Thymus (tissue), 14 donors: ENCODE measurements at places on chromosomes 4 and X.

GRCh38 chrX:119895843-119896326, at the start of gene AKAP14:
AKAP14 (plus strand) TSS chrX:119895893; CDS start chrX:119903224, 7,331 bp downstream.
- DNase-seq = no peak

DNA sequence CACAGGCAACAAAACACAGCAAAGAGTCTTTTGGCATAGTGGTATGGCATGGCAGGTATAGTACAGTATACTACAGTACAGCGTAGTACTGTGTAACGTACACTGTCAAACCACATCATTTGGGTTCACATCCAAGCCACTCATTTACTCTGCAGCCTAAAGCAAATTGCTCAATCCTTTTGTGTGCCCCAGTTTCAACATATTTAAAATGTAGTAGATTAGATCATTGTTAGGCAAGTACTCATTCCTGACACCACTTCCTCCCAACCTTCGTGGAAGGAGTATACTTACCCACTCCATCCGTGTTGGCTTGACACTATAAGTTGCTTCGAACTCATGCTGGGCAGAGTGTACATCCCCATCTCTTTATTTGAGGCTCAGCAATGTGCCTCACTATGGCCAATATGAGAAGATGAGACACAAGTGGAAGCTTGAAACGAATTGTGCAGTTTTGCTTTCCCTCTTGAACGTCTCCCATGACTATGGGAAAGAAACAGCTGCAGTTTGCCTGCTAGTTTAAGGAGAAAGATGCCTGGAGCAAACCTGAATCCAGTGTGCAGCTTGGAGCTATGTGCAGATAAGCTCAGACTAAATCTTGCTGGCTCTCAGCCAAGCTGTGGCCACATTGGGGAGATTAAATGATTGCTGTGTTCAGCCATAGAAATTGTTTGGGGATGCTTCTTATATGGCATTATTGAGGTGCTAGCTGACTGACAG, 85.7 kb upstream of the TBL1X start:
- no peak for DNase-seq

DNA sequence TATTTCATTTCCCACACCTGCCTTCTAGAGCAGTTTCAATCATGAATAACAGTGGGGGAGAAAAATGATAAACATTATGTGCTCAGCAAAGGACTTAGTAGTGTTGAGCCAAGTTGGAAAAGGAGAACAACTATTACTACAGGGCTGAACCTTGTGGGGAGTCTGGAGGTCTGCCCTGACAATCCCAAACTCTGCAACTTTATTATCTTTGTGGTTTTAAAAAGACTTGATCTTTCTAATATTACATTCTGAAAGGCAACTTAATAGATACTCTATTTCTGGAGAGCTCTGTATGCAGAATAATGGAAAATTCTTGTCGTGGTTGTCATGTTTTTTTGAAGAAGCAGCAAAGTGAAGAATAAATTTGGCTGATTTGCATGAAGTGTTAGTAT, 116.1 kb downstream of the SPCS3 start:
- DNase-seq = no peak

DNA sequence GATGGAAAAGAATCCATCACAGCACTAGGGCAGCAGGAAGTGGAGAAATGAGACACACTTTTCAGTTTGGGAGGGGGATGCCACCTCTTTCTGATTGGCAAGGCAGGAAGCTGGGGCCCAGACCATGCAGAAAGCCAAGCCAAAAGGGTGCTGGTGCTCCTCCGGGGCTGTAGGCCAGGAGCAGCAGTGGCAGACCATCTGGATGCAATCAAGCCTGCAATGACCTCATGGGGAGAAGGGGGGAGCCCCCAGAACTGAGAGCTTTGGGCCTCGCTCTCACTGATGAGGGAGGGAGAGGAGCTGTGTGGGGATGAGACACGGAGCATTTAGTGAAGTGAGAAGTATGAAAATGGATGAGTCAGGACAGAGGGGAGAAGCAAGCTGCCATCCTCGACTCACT, 141.3 kb upstream of the NALF2 start:
- no peak for DNase-seq
